ENCODE measurements at places on chromosomes 1 and 21. TPM values are rescaled to one million over a fixed set of nuclear protein-coding genes. Genes with fewer than 3 reads are reported as not detected.

The LCE2B gene
- not detected for total RNA-seq

The TFF3 gene
- total RNA-seq: not detected

DNA sequence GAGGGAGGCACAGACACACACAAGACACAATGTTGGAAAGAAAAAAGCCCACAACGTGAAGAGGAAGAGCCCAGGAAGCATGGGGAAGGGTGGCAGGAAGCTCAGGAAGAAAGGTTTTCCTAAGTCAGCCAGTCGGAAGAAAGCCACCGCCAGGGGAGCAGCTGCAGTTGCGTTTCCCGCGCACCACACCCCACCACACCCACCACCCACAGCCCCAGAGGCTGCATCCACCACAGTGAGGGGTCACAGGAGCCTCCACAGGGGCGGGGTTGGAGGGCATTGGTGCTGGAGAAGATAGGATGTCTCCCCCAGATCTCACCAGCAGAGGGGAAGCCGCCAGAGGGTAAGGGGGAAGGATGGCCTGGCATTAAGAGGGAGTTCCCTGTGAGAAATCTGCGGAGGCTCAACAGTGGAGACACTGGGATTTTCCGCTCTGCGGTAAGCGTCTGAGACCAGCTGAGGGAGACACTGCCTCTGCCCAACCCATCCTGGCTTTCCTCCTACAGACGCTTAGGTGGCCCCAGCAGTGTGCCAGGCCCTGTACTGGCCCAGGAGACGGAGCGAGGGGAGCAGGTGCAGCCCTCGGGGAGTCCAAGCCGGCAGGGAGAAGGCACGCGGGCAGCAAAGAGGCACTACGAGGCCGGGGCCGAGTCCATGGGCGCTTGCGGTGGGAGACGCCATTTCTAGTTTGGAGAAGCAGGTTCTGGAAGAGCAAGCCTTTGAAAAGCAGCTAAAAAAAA lies 19.8 kb downstream of the PGLYRP3 start:
- no peak for DNase-seq

The S100A7 gene
- total RNA-seq: not detected

DNA sequence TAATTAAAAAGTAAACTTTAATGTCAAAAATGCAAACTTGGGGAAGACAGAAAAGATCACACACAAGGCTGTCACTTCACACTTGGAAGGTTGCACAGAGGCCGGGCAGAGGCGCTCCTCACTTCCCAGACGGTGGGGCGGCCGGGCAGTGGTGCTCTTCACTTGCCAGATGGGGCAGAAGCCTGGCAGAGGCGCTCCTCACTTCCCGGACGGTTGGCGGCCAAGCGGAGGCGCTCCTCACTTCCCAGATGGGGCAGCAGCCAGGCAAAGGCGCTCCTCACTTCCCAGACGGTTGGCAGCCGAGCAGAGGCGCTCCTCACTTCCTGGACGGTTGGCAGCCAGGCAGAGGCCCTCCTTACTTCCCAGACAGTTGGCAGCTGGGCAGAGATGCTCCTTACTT lies 25.8 kb upstream of the IL6R start:
- no peak for DNase-seq

The GREM2 gene
- total RNA-seq: 0.05 TPM

DNA sequence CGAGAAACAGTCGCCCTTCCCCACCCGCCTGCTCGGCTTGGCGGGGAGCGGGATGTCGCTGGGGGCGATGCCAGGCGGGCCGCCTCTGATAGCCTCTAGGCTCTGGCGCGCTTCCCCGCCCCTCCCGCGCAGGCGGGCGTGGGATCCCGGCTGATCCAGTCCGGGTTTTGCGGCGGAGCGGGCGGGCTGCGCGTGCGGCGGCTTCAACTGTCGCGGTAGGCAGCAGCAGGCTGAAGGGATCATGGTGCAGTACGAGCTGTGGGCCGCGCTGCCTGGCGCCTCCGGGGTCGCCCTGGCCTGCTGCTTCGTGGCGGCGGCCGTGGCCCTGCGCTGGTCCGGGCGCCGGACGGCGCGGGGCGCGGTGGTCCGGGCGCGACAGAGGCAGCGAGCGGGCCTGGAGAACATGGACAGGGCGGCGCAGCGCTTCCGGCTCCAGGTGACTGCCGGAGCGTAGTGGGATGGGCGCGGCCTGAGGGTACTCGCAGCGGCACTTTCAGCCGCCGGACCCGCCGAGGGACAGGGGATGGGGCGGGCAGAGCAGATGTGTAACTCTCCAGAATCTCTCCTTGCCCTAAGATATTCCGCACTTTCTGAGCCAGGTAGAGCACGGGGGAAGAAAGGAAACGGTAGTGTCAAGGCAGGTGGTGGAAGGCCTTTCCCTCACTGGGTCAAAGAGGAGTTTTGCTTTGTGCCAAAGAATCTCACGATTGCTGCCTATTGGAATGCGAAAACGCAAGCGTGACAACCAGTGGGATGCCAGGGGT lies at the start of gene FAAH:
Gene FAAH, plus strand, starts transcription at position 210 of the 764 bp plus-strand sequence. Its CDS starts 32 bp downstream, at position 242.
- no peak for DNase-seq

GRCh38 chr21:45598666-45599065 lies 44.9 kb upstream of the PCBP3 start:
- no peak for DNase-seq

GRCh38 chr1:5492846-5493245 lies 499.4 kb downstream of the NPHP4 start:
- DNase-seq: no peak

- DNase-seq: no peak
These were observed 1128.2 kb downstream of the PLA2G4A start for GRCh38 chr1:187956975-187957374.

The CAMK2N1 gene
- total RNA-seq: 13.2 TPM

DNA sequence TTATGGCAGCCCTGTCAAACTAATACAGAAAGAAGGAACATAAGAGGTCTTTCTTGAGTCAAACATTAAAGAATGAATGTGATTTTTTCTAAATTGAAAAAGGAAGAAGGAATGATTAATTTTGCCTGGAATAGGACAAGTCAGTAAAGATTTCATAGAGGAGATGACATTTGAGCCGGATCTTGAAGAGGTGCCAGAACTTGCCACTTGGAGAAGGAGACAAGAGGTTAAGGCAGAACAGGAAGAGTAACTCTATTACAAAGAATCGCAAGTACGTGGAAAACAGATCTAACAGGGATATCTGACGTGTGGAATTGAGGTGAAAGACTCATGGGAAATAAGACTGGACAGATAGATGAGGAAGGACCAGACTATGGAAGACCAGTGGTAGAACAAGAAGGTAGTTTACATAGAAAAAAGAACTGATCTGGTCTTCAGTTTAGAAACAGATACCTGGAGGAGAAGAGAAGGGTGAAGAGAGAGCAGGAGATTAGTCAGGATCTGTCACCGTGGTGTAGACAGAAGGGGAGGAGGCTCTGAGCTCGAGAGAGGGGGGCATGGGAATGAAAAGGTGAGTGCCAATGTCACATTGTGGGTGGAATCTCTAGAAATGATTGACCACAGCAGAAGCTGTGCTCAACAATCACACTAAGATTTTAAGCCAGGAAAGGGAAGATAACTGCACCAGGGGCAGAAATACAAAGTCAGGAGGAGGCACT lies 32.5 kb downstream of the RHOU start:
- no peak for DNase-seq

The PRMT6 gene
- total RNA-seq: 18.8 TPM

- DNase-seq: no peak
These were observed 486.5 kb downstream of the SIPA1L2 start for GRCh38 chr1:232143315-232143886.

DNA sequence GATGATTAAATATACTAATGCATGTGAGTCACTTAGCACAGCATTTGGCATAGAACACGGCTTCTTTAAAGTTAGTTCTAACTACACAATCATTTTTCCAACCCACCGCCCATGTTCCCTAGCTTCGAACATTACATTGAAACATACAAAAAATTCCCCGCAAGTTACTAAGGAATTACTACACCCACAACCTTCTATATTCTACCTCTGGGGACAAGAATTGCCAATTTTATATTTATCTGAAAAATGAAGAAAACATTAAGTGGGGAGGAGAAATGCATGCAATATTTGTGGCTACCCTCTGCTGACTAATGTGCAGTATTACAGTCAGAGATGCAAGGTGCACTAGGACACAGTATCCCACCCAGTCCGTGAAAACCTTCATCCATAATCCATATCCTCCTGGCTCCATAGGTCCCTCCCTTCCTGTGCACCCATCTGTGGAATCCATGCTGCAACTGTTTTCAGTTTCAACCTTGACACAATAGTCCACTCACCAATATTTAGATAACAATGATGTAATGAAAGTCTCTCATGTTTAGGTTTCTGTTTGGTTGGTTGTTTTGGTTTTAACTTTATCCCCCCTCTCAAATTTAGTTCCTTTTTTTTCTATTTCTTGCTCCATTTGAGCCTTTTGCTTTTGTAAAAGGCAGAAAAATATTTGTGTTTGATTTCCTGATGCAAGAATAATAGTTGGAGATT lies 31.6 kb downstream of the RGS5 start:
- no peak for DNase-seq

The BMP8A gene
- 0.12 TPM for total RNA-seq

DNA sequence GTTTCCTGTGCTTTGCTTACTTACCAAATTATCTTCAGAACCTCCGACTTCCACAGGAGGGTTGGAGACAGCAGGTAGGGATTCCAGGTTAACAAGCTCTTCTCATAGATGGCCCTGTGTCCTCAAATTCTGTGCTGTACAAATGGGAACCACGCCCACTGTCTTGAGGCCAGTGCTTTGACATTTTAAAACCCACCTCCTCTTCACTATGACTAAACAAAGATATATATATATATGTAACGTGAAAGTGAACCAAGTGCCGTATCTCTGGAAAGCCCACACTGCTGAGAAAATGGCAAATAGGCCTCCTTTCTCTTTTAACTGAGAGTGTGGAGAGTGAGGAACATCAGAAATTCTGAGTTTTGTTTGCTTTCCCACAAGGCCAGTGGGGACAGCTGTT lies 99.6 kb downstream of the ZBTB18 start:
- DNase-seq: no peak

The EXOSC10 gene
- total RNA-seq: 49.8 TPM

DNA sequence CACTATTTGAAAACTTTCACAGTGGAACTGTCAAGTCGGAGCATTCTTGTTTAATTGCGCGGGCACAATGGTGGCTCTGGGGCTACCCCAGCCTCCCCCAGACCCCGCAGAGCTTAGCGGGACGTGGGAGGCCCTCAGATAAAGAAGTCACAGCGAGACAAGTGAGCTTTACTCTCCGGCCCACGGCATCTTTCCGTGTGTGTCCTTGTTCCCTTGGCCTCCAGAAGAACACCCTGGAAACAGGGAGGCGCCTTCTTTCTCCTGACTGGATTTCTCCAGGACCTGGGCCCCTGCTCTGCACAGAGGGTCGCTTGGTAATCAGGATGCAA lies 382.8 kb downstream of the RRAGC start:
- DNase-seq: no peak

DNA sequence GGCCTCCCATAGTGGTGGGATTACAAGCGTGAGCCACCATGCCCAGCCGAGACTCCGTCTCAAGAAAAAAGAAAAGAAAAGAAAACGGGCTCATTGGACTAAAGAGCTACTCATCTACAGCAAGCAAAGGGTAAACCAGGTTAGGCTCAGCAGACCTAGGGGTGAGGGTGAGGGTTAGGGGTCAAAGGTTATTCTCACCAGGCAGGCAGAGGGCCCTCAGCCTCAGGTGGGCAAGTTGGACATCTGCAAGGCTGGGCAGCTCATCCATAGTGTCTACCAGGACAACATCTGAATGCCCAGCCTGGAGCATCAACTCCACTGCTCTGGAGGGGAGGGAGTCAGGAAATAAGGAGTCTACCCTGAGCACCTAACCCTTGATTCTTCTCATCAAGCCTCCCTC lies 3.5 kb downstream of the MTMR11 start:
- DNase-seq: no peak

The SLC44A5 gene
- total RNA-seq: 0.20 TPM

The SPRR2G gene
- total RNA-seq: not detected

The HES3 gene
- not detected for total RNA-seq

- DNase-seq: no peak
These were observed 30.4 kb downstream of the MORC3 start for GRCh38 chr21:36350282-36350910.

- DNase-seq: no peak
These were observed 19.4 kb downstream of the PLEKHO1 start for GRCh38 chr1:150168960-150169601.

DNA sequence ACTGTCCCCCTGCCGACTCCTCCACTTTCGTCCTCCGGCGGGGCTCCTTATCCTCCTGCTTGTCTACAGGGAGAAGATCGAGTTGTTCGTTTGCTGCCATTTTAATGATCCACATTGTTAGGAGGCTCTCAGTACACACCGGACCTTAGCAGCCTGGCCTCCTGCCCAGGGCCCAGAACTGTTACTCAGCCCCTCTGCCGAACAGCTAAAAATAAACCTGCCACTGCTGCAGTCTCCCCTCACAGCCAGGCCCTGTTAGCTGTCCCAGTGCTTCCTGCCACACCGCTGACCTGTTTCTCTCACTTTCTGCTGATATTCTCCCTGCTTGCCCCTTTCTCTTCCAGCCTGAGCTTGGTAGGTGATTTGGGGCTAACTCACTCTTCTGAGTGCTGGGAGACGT lies 8.3 kb downstream of the MAPKAPK2 start:
- DNase-seq: no peak

- DNase-seq: no peak
These were observed 51.0 kb upstream of the DMRTB1 start for GRCh38 chr1:53408013-53408754.

GRCh38 chr1:10209590-10209904 lies 823 bp upstream of the KIF1B start:
- DNase-seq: no peak

The CD34 gene
- total RNA-seq: 0.12 TPM

- DNase-seq: no peak
These were observed 11.7 kb upstream of the CAPN9 start for GRCh38 chr1:230735447-230735846.

GRCh38 chr1:60874718-60875117 lies 207.6 kb upstream of the NFIA start:
- DNase-seq: no peak

DNA sequence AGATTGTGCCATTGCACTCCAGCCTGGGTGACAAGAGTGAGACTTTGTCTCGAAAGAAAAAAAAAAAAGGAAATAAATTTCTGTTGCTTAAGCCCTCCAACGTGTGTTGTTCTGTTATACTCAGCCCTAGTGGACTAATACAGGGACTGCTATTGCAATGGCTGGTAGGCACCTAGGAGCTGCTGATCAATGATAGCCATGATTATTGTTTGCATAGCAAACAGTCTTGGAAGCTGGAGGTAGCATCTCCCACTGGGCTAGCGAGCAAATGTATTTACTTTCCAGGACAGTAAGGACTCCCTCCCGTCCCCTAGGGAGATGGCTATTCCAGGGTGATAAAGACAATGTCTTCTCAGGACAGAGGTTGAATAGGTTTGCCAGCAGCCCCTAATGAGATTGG lies 13.5 kb upstream of the TNFRSF8 start:
- no peak for DNase-seq

The FAM110D gene
- total RNA-seq: 0.23 TPM

The AIRE gene
- not detected for total RNA-seq

GRCh38 chr1:192639607-192640368 lies 3.8 kb downstream of the RGS13 start:
- no peak for DNase-seq

Data from chondrocyte (in vitro differentiated cells).